ENCODE measurements at places on chromosomes 3 and 15.

GRCh38 chr15:61057830-61058529 lies 171.1 kb downstream of the RORA start:
- no peaks in the 10 kb centered on the region for H3K4me1 ChIP-seq
- no peak overlapping the region for H3K4me3 ChIP-seq
- no peak overlapping the region for H3K27ac ChIP-seq
- no peaks in the 10 kb centered on the region for H3K27me3 ChIP-seq
- no peak for DNase-seq

- no peaks in the 10 kb centered on the region for H3K36me3 ChIP-seq
- no peaks in the 10 kb centered on the region for H3K4me1 ChIP-seq
- no peak overlapping the region for H3K27ac ChIP-seq
These were observed 354.6 kb downstream of the CADM2 start for GRCh38 chr3:85313380-85313779.

DNA sequence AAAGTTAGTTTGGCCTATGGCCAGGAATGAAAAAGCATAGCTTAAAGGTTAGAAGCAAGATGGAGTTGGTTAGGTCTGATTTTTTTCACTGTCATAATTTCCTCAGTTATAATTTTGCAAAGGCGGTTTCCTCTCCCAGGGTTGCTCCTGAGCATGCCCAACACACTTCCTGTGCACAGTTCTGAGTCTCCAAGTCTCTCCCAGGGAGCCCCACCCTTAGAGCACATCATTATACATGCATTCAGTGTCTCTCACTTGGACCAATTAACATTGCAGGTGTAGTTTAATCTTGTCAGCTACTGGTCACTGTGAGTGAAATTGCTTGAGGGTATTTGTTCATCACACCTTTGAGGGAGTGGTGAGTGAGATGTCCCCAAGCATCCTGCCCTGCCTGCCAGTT lies 96.0 kb upstream of the ATP10A start:
- no peaks in the 10 kb centered on the region for H3K27me3 ChIP-seq
- H3K4me1 ChIP-seq = no peaks in the 10 kb centered on the region
- no peak overlapping the region for H3K4me3 ChIP-seq
- no peaks in the 10 kb centered on the region for H3K36me3 ChIP-seq
- no peak overlapping the region for H3K27ac ChIP-seq

DNA sequence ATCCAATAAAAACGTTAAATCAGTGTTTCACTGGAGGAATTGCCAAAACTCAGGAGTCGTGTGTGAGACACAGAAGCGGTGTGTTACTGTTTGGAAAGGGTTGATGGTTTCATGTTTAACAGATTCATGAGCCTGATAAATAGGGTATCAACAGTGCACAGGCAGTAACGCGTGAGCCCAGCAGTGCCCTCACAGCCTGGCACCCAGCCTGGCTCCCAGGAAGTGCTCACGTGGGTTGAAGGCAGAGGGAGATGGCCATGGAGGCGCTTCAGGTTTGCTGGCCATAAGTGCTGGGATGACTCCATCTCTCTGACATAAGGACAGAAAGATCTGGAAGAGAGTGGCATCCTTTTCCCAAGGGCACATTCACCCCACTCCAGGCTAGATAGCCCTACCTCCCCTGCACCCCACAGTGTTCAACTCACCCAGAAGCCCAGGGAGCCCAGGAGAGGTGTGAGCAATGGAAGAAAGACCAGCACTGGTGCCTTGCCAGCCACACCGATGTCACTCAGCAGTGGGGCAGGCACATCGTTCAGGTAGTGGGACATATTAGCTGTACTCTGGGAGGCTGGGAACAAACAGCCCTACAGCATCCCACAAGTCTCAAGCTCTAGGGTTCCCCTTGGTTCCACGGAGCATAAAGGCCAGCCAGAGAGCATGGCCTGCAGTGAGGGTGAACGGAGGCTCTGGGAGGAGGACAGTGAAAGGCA lies 164.3 kb downstream of the LRRK1 start:
- peaks cover 1% of the 10 kb centered on the region for H3K4me1 ChIP-seq
- H3K36me3 ChIP-seq = no peaks in the 10 kb centered on the region
- H3K27me3 ChIP-seq = no peaks in the 10 kb centered on the region

DNA sequence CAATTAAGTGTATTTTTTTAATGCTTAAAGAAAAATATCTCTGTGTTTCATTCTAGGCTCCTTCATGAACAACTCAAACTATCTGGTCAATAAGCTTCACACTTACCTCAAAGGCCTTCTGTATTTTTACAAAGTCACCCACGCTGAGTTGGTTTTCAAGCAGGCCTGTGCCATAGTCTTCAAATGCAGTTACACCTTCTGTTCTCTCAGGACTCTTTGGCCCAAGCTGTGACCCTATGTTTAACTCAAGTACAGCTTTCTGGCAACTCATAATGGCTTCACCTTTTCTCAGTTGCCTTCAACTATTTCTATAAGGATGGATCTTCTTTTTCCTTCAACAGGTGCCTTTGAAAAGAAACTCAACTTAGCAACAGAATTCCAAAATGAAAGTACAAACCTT lies 587 bp downstream of the WDR49 start:
- DNase-seq = no peak
- H3K4me1 ChIP-seq = no peaks in the 10 kb centered on the region
- no peaks in the 10 kb centered on the region for H3K27me3 ChIP-seq
- no peak overlapping the region for H3K4me3 ChIP-seq
- no peaks in the 10 kb centered on the region for H3K36me3 ChIP-seq

- H3K4me1 ChIP-seq = no peaks in the 10 kb centered on the region
- H3K36me3 ChIP-seq = no peaks in the 10 kb centered on the region
- no peak overlapping the region for H3K27ac ChIP-seq
- no peaks in the 10 kb centered on the region for H3K27me3 ChIP-seq
- H3K4me3 ChIP-seq = no peak overlapping the region
These were observed 263.8 kb upstream of the UBE2E2 start for GRCh38 chr3:22939349-22939748.

GRCh38 chr15:70339571-70340493 lies 242.1 kb upstream of the TLE3 start:
- no peaks in the 10 kb centered on the region for H3K4me1 ChIP-seq
- H3K4me3 ChIP-seq = no peak overlapping the region
- no peaks in the 10 kb centered on the region for H3K36me3 ChIP-seq
- peaks cover 26% of the 10 kb centered on the region for H3K27me3 ChIP-seq
- H3K27ac ChIP-seq = no peak overlapping the region

DNA sequence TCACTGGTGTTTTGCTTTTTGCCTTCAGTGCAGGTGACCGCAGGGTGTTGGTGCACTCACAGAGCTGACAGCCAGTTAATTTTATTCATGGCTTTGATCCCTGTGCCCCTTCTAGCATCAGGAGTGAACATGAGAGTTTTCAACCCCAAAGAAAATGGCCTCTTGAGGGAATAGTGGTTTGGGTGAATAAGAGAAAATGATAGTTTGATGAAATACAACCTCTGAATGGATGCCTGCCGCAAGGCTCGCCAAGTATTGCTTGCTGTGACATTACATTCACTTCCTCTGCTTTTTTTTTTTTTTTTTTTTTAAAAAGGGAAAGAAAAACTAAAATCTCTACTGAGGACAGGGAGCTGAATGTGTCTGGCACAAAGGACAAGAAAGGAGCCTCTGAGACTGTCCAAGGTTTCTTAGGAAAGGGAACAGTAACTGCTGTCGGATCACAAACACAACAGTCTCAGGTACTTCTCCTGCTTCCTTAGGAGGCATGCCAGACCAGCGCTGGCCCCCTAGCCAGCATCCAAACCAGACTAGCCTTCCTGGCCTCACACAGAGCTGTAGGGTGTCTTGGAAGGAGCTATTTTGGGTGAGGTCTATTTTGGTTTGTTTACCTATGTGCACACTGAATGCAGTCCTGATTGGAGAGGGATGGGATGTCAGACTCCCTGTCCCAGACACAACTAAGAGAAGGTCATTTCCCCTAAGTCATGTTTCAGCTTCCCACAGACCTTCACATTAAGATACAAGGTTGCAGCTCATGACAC lies 29.0 kb downstream of the CCDC80 start:
- peak overlapping the region; percentile 88 for H3K27ac ChIP-seq
- peak; percentile 50 for DNase-seq
- H3K4me1 ChIP-seq = peaks cover 40% of the 10 kb centered on the region

GRCh38 chr3:65875393-65876027 lies 163.2 kb downstream of the MAGI1 start:
- H3K4me3 ChIP-seq = no peak overlapping the region
- H3K4me1 ChIP-seq = peaks cover 5% of the 10 kb centered on the region
- no peaks in the 10 kb centered on the region for H3K36me3 ChIP-seq

DNA sequence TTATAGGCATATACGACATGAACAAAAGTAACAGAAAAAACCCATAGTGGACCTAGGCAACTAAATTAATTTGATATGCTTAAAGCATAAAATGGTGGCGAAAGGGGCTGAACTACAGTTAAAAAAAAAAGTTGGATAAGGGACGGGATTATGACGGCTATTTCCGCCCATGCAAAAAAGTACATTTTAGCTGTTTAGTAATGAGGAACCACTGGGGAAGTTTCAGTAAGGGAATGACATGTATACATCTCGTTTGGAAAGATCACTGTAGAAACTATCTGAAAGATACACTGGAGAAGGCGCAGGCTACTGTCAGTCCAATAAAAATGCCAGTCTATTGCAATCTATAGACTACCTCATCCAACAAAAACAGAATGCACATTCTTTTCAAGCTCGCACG lies 65.6 kb downstream of the ZNF148 start:
- H3K27ac ChIP-seq = no peak overlapping the region
- H3K36me3 ChIP-seq = peaks cover 21% of the 10 kb centered on the region
- no peaks in the 10 kb centered on the region for H3K27me3 ChIP-seq
- DNase-seq = no peak
- H3K4me1 ChIP-seq = no peaks in the 10 kb centered on the region
- no peak overlapping the region for H3K4me3 ChIP-seq

GRCh38 chr3:72299823-72300222 lies 514.9 kb upstream of the PROK2 start:
- H3K4me1 ChIP-seq = no peaks in the 10 kb centered on the region
- H3K36me3 ChIP-seq = no peaks in the 10 kb centered on the region
- H3K27me3 ChIP-seq = peaks cover 6% of the 10 kb centered on the region

- no peaks in the 10 kb centered on the region for H3K27me3 ChIP-seq
- no peak overlapping the region for H3K27ac ChIP-seq
- no peaks in the 10 kb centered on the region for H3K4me1 ChIP-seq
- no peak overlapping the region for H3K4me3 ChIP-seq
These were observed 21.1 kb upstream of the EXOG start for GRCh38 chr3:38474928-38475605.

DNA sequence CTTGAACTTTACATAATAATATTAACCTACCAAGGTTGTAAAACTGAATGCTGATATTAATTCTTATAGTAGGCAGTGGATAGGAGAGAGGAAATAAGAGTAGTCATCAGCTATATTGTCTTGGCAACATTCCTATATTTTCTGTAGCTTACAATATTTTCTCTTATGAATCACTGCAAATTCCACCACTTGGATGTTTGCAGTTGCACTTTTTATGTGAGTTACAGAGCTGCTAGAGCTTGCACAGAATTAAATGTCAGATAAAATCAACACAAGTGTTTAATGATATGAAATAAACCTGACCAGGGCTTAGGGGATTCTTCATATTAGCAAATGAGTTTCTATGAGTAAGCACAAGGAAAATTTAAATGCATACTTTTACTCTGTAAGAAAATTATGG lies 1710.1 kb downstream of the SI start:
- no peaks in the 10 kb centered on the region for H3K36me3 ChIP-seq
- H3K4me3 ChIP-seq = no peak overlapping the region
- H3K27me3 ChIP-seq = no peaks in the 10 kb centered on the region
- H3K27ac ChIP-seq = no peak overlapping the region
- H3K4me1 ChIP-seq = no peaks in the 10 kb centered on the region

DNA sequence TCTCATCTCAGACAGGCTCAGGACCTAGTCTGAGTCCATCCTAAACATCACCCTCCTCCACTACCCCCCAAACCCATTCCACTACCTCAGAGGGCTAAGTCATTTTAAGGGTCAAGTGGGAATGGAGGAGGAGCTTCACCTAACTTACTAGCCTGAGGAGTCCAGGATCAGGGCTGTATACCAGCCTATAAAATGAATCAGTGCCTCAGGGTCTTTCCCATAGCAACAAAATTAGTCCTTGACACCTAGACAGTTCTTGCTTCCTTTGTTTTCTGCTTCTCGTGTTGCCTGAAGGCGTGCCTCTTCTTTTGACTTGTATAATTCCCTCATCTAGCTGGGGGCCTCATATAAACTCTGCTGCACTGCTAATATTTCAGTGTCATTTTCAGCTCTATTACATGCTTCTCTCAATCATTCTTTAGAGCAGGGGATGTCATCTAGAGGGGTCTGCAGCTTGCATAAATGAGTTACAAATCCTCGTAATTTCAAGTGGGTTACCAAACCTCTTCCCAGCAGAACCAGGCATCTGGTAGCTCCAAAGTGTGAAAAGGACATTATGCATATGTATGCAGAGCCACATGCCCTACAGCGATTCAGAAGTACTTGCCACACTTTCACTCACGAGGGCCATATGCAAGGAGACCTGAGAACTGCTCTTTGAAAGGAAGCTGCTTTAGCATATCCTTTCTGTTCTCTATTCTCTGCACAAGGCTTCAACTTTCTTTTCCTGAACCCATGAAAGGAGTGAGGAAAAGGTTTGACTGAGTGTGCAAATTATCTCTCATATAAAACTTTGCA lies 311.7 kb upstream of the SEMA6D start:
- no peak overlapping the region for H3K27ac ChIP-seq
- DNase-seq = no peak
- H3K4me1 ChIP-seq = no peaks in the 10 kb centered on the region

Measured in osteoblast (primary cell).